ENCODE measurements at places on chromosomes 2 and 18.

DNA sequence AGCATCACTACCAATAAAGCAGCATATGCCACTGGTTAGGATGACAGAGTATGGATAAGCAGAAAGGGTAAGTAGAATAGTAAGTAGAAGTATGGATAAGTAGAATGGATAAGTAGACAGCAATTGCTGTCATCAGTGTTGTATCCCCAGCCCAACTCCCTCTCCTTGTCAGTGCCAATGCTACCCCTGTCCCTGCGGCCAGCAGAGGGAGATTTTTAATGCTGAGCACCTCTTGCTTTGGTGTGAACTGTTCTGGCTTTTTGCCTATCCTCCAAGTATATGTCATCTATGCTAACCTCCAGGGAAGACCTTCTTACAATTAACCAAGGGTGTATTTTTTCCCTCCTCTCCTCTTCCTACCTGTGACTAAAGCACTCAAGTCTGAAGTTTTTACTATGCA, 136.7 kb upstream of the SPHKAP start:
- no peak for DNase-seq

DNA sequence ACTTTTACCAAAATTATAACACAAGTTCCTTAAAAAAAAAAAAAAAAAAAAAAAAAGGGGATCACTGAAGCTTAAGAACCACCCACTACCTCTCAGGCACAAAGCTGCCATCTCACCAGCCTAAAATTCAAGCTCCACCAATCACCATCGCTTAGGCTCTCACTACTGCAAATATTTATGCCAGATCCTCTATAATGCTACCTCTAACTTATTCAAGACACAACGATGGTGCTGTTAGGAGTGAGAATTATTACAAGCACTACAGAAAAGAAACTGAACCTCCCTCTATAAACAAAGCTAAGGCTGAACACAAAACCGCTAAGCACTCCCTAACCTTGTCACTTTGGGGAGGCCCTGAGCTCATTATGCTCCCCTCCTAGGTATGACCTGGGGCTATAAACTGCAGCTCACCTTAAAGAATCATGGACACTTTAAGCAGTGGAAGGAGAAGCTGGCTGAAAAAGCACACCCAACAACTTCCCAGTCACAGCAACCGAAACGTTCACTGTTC, 3.6 kb downstream of the FZD5 start:
- no peak for DNase-seq

- no peak for DNase-seq
Observed at GRCh38 chr2:28452534-28453081, 43.3 kb upstream of the PLB1 start.

GRCh38 chr2:101272045-101272784, 19.5 kb downstream of the CNOT11 start:
- DNase-seq, result no peak

DNA sequence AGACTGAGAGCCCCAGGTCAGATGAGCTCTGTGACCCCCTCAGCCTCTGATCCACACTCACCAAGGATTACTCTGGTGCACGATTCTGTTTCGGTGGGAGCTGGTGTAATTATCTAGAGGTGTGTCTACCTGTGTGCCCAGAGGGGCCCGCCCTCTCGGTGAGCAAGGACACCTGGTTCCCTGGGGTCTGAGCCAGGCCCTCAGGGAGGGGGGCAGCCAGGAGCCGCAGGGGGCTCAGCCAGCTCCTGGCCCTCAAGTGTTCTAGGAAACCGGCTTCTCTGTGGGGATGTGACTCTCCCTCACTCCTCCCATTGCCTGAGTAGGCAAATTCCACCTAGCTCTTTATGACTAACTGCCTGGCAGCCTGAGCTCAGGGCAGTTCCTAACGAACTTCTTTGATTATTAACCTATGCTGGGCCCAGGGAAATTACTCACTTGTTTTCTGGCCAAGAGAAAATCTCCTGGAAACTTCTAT, 17.4 kb downstream of the AGAP1 start:
- no peak for DNase-seq
